ENCODE measurements at places on chromosomes 16 and 17. TPM values are rescaled to one million over a fixed set of nuclear protein-coding genes. Genes with fewer than 3 reads are reported as not detected.
A peak's percentile ranks its signal among the peaks of the same experiment; 100 is the strongest.

PGAP6 gene
- 87.1 TPM for total RNA-seq

TRIM47 gene
- total RNA-seq = 2.0 TPM

CHAD gene
- not detected for total RNA-seq

CLUH gene
- total RNA-seq = 164 TPM

GCGR gene
- 1.0 TPM for total RNA-seq

GRCh38 chr16:11743308-11744074 is 834 bp upstream of the TXNDC11 start:
- H3K27me3 ChIP-seq = no peaks in the 10 kb centered on the region
- no peaks in the 10 kb centered on the region for H3K36me3 ChIP-seq
- H3K27ac ChIP-seq = peak overlapping the region; percentile 95
- peaks cover 55% of the 10 kb centered on the region for H3K4me1 ChIP-seq
- H3K4me3 ChIP-seq = peak overlapping the region; percentile 84

- H3K27me3 ChIP-seq = no peaks in the 10 kb centered on the region
- no peak overlapping the region for H3K4me3 ChIP-seq
- no peak for DNase-seq
- H3K27ac ChIP-seq = no peak overlapping the region
- H3K4me1 ChIP-seq = peaks cover 4% of the 10 kb centered on the region
Observed at GRCh38 chr17:74877592-74878548, 5.1 kb upstream of the FDXR start.

DNA sequence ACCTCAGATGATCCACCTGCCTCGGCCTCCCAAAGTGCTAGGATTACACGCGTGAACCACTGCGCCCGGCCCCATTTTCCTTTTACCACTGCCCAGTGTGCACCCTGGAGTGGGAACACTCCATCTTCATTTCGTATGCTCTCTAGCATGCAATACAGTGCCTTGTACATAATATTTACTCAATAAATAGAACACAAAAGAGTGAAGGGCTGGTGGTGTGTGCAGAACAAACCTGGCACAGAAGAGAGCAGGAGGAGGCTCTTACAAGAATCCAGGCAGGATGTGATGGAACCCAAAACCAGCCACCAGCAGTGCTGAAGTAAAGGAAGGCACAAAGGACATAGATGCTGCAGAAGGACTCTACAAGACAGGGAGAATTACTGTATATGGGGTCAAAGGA is 7.3 kb downstream of the KRT37 start:
- no peak for DNase-seq
- peaks cover 62% of the 10 kb centered on the region for H3K4me1 ChIP-seq
- no peaks in the 10 kb centered on the region for H3K36me3 ChIP-seq
- no peak overlapping the region for H3K4me3 ChIP-seq

DNA sequence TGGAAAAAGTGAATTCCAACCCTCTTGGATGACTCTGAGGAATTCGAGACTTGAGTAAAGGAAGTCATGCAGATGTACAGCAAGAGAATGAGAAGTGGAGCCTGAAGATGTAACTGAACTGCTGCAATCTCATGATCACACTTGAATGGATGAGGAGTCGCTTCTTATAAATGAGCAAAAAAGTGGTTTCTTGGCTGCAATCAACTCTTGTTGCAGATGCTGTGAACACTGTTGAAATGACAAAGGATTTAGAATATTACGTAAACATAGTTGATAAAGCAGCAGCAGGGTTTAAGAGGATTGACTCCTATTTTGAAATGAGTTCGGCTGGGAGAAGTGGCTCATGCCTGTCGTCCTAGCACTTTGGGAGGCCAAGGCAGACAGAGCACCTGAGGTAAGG is 25.5 kb downstream of the ASPA start:
- no peaks in the 10 kb centered on the region for H3K36me3 ChIP-seq
- no peak for DNase-seq
- no peak overlapping the region for H3K4me3 ChIP-seq
- H3K4me1 ChIP-seq = no peaks in the 10 kb centered on the region

GRCh38 chr16:3152277-3152990 is 17.6 kb downstream of the ZNF213 start:
- H3K36me3 ChIP-seq = no peaks in the 10 kb centered on the region
- peak; percentile 93 for DNase-seq
- H3K4me3 ChIP-seq = peak overlapping the region; percentile 51
- no peaks in the 10 kb centered on the region for H3K27me3 ChIP-seq
- peak overlapping the region; percentile 98 for H3K27ac ChIP-seq

DNA sequence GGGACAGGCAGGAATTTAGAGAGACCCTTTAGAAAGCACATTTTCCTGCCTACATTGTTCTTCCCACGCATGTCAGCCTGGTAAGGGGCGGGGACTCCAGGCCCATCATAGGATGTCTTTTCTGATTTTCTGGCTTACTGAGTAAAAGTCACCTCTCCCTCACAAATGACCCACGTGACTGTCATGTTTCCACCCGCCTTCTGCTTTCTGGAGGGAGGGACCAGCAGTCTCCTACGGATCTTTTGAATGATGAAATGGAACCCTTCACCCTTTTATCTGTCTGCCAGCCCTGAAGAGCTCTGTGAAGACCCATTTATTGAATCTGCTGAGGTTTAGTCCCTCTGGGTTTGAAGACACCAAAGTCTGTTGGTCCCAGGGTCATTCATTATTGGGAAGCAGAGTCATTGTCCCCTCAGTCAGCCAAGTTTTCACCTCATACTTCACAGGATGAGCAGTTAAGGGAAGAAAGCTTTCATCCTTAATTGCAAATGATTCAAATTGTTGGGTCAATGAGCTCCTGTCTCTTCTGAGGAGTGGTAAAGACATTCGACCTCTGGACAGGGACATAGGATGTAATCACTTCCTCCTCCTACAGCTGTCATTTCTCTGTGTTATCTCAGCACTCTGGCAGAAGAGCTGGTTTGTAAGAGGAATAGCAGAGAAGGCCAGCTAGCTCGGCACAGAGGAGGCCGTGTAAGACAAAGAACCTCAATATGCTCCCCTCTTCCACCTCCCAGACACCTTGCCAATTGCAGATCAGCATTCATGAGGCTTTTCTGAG is 446.1 kb downstream of the HS3ST3B1 start:
- no peak overlapping the region for H3K27ac ChIP-seq
- H3K36me3 ChIP-seq = no peaks in the 10 kb centered on the region
- H3K4me1 ChIP-seq = no peaks in the 10 kb centered on the region
- no peak overlapping the region for H3K4me3 ChIP-seq
- H3K27me3 ChIP-seq = no peaks in the 10 kb centered on the region

DNA sequence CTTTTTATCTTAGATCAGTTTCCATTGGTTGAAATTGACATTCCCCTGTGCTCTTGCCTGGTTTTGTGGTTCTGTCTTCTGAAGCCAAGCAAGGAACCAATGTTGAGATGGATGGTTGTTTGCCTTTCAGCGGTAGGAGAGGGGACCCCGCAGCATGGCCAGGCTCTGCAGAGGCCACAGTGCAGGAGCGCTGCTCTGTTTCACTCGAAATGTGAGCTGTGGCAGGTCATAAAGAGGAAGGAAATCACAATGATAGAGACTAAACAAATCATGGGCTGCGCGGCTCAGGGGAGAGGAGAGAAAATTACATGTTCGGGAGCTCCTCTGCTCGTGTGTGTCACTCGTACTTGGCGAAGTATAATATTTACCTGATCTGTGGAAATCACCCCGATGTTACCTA is 148.2 kb downstream of the SNX29 start:
- H3K36me3 ChIP-seq = no peaks in the 10 kb centered on the region
- no peak overlapping the region for H3K27ac ChIP-seq
- no peaks in the 10 kb centered on the region for H3K4me1 ChIP-seq
- DNase-seq = no peak

GRCh38 chr17:602436-602835 is 112.2 kb downstream of the VPS53 start:
- no peaks in the 10 kb centered on the region for H3K4me1 ChIP-seq
- no peak overlapping the region for H3K4me3 ChIP-seq
- DNase-seq = no peak
- H3K27me3 ChIP-seq = no peaks in the 10 kb centered on the region
- no peaks in the 10 kb centered on the region for H3K36me3 ChIP-seq
- H3K27ac ChIP-seq = no peak overlapping the region

DNA sequence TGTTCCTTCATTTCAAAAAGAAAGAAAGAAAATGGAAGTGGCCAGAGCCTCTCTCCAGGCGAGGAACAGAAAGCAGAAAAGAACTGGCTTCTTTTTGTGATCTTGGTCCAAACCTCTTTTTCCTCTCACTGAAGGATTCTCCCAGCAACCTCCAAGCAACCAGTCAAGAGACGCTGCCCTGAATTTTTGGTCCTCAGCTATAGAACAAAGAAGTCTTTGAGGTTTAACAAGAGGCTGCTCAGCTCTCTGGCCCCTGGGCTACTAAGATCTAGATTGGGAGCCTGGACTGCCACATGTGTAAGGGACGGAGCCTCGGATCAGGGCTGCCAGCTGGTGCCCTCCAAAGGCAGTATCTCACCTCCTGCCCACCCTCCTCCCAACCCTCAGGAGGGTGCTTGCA is 62.6 kb downstream of the AXIN2 start:
- H3K4me3 ChIP-seq = no peak overlapping the region
- no peak overlapping the region for H3K27ac ChIP-seq
- H3K27me3 ChIP-seq = no peaks in the 10 kb centered on the region
- DNase-seq = no peak
- no peaks in the 10 kb centered on the region for H3K4me1 ChIP-seq
- H3K36me3 ChIP-seq = no peaks in the 10 kb centered on the region

- no peaks in the 10 kb centered on the region for H3K27me3 ChIP-seq
- H3K4me1 ChIP-seq = no peaks in the 10 kb centered on the region
Observed at GRCh38 chr16:88072571-88073001, 121.4 kb downstream of the BANP start.

- peaks cover 15% of the 10 kb centered on the region for H3K4me1 ChIP-seq
- DNase-seq = no peak
- no peak overlapping the region for H3K27ac ChIP-seq
- no peaks in the 10 kb centered on the region for H3K27me3 ChIP-seq
- no peak overlapping the region for H3K4me3 ChIP-seq
- H3K36me3 ChIP-seq = no peaks in the 10 kb centered on the region
Observed at GRCh38 chr16:85843471-85844168, 44.1 kb downstream of the COX4I1 start.

DNA sequence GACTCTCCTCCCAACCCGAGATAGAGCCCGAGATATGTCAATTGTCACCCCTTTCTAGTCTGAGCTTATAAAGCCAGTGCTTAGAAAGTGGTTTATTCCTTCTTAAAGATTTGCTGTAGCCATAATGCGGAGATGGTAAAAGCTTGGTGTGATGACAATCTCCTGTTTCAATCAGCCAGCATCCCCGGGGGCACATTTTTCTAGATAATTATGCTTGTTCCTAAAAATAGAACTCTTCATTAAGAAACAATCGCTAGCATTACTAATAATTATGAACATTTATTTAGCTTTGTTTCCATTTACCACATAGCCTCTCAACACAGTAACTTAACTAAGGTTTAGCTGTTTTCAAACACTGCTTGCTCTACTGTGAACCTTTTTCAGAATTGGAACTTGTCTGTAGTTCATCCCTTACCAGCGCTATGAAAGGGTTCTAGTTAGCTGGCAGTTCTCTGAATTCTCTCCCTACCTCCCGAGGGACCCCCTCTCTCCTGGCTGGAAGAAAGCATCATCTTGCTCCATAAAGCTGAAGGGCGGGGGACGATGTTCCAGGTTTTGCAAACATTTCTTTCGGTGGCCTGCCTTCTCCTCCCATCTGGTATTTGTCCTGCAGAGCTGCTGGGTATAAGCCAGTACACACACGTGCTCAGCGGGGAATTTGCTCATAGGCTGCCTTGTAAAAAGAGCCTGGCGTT is 922 bp upstream of the MRPL58 start:
- peak overlapping the region; percentile 84 for H3K4me3 ChIP-seq
- no peaks in the 10 kb centered on the region for H3K27me3 ChIP-seq
- no peak for DNase-seq
- no peaks in the 10 kb centered on the region for H3K36me3 ChIP-seq
- peaks cover 3% of the 10 kb centered on the region for H3K4me1 ChIP-seq

- no peaks in the 10 kb centered on the region for H3K27me3 ChIP-seq
- H3K27ac ChIP-seq = no peak overlapping the region
- H3K36me3 ChIP-seq = no peaks in the 10 kb centered on the region
- DNase-seq = no peak
- H3K4me1 ChIP-seq = peaks cover 6% of the 10 kb centered on the region
Observed at GRCh38 chr16:88927010-88927409, 50.0 kb downstream of the CBFA2T3 start.

DNA sequence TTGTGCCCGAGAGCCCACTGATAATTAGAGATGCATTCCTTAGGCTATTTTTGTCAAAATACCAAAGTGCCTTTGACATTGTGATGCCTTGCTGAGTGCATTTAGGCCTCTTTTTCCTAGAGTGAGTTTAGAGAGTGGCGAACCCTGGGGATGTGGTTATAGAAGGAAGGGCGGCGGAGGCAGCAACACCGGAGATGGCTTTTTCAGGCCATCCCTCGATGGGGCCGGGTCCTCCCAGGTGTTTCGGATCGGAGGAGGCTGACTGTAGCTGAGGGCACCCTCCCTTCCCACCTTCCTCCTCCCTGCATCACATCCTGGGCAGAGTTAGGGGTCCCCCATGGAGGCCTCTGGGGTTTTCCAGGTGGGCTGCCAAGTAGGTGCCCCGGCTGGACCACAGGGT is 6.6 kb upstream of the SNAI3 start:
- H3K27ac ChIP-seq = no peak overlapping the region
- DNase-seq = no peak
- no peaks in the 10 kb centered on the region for H3K36me3 ChIP-seq
- H3K4me3 ChIP-seq = no peak overlapping the region
- no peaks in the 10 kb centered on the region for H3K27me3 ChIP-seq
- H3K4me1 ChIP-seq = peaks cover 8% of the 10 kb centered on the region

DNA sequence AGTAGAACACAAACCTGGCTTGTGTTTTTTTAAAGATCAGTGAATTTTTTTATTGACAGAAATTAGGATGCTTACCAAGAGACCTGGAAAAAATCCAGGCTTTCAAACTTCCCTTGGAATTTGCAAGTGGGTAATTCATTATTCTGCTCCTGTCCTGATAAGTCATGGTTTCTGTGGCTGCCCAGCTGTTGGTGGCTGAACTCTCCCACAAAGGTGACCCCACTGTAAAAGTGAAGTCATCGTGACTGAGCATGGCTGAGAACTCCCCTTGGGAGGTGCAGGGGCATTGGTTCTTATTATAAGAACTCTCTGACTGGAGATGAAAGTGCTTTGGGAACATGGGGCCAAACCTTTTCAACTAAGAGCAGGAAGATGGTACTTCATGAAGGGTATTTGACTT is 46.6 kb upstream of the TANC2 start:
- H3K27ac ChIP-seq = no peak overlapping the region
- H3K4me3 ChIP-seq = no peak overlapping the region
- no peak for DNase-seq

DNA sequence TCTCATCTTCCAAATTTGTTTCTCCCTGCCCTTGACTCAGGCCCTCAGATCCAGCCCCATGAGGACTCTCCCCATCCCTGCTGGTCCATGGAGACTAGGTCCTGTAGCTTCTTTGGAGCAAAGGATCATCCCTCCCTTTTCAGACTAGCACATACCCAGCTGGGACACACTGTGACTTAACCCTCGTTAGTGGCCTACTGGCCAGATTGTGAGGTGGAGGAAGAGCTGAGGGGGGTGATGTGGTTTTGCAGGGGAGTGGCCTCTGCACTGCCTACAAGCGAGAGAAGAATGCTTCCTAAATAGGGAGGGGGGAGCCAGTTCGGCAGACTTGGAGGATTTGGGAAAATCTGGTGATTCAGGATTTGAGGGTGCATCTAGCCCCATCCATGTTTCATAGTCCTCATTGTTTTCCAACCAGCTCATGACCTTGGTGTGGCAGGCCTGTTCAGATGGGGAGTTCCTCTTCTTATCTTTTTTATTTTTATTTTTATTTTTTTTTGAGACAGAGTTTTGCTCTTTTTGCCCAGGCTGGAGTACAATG is 47.8 kb upstream of the SLC47A1 start:
- no peaks in the 10 kb centered on the region for H3K27me3 ChIP-seq
- no peaks in the 10 kb centered on the region for H3K36me3 ChIP-seq
- H3K4me3 ChIP-seq = no peak overlapping the region
- no peaks in the 10 kb centered on the region for H3K4me1 ChIP-seq

Data from Caco-2 (cell line).